Type B pancreatic cell (in vitro differentiated cells): ENCODE measurements at places on chromosomes 5 and 9. TPM values are rescaled to one million over a fixed set of nuclear protein-coding genes. Genes with fewer than 3 reads are reported as not detected.

Gene SPATA31A3
- total RNA-seq, result not detected in 2 replicates

Gene HACD4
- 0.72 and 2.4 TPM in 2 replicates for total RNA-seq

DNA sequence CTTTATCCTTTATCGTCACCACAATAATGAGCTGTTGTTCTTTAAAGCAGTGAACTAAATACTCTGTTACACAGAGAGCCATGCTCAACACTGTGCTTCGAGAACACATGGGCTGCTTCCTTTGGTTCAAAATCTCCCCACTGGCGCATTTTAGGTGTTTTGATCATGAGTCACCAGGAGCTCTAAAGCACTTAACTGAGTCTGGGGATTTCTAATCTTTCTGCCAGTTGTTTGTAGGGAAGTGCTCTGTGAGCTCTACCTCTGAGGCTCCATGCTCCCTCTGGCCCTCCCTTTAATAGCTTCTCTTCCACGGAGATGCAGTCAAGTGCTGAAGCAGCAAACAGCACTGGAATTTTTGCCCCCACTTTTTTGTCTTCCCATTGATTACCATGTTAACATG lies 17.0 kb downstream of the ERAP2 start:
- no peak for DNase-seq

DNA sequence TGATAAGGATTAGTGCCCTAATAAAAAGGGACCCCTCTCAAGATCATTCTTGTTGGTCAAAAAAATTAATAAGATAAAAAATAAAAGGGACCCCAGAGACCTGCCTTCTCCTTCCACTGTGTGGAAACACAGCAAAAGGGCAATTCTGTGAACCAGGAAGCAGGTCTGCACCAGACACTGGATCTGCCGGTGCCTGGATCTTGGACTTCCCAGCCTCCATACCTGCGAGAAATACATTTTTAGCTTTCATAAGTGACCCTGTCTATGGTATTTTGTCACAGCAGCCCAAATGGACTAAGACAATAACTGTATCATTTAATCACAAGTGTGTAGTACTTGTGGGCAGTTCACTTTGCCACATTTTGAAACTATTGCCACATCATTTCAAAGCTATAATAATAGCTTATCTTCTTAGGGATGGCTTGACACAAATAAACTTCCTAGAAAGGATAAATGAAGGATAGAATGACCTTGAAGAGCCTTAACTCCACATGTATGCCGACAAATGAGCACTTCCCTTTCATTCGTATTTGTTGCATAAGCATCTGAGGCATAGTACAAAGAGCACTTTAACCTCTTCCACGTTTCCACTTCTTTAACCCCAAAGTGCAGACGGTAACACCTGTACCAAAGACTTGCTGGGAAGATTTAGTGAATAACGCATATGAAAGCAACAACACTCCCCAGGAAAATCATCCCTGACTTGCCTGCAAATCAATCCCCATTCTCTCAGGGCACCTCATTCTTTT lies 336.5 kb downstream of the RFX3 start:
- DNase-seq, result no peak

Gene CCL27
- 0.43 and 1.1 TPM in 2 replicates for total RNA-seq

GRCh38 chr5:426392-426976 lies 16.5 kb upstream of the EXOC3 start:
- DNase-seq, result no peak

Gene RNF183
- 0.77 and 1.0 TPM in 2 replicates for total RNA-seq

Gene FAM170A
- not detected in 2 replicates for total RNA-seq

- DNase-seq, result no peak
Measured at GRCh38 chr5:102290004-102290403, 6.1 kb downstream of the SLCO4C1 start.

Gene IL5
- not detected in 2 replicates for total RNA-seq

Gene CFAP90
- total RNA-seq, result 1.3 and 5.3 TPM in 2 replicates

Gene PCDHGB1
- 1.1 and 1.8 TPM in 2 replicates for total RNA-seq

- DNase-seq, result no peak
Measured at GRCh38 chr5:148729182-148729581, 74.9 kb upstream of the HTR4 start.

DNA sequence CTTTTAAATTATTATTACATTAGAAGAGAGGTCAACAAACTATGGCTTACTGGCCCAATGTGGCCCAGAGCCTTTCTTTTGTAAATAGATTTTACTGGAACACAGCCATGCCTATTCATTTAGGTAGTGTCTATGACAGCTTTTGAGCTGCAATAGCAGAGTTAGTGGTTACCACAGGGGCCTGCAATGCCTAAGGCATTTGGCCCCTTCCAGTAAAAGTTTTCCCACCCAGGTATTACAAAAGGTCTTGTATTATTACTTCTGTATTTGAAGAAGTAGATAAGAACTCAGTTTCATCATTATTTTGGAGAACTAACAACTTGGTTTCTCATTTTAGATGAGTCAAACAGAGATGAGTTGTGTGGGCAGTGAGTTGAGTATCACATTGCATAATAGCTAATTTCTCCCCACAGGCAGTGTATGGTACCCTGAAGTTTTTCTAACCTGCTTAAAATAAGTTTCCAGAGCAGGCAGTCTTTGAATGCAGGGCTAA lies 9.5 kb downstream of the MTRR start:
- DNase-seq, result no peak

GRCh38 chr5:150411245-150411979 lies 1.3 kb downstream of the CD74 start:
- DNase-seq, result no peak

- DNase-seq, result no peak
Measured at GRCh38 chr9:125241863-125242739, 958 bp upstream of the HSPA5 start.

Gene OBP2B
- total RNA-seq, result not detected in 2 replicates

DNA sequence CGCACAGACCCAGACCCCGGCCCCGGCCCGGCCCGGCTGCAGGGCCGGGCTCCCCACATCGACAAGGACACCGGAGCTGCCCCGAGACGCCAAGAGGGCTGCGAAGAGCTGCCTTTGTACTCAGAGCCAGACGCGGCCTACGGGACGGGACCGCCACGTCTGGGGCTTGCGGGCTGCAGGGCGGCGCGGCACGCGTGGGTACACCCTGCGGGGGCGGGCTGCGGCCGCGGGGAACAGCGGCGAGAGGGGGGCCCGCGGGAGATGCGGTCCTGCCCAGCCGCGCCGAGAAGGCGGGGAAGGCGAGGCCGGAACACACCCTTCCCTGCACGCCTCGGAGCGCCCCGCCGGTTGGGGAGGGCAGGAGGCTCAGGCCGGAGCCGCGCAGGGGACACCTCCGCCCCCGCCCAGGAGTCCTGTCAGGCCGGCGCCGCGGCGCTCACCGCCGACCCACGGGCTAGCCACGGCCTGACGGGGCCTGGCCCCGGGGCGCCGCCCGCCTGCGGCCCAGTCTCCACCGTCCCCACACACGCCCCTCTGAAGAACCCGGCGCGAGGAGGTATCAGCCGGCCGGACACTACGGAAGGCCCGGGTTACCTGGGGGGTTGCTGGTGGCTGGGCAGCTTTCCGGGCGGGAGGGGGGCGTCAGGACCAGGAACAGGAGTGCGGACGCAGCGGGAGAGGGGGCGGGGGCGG lies 478 bp downstream of the RAB14 start:
- peak; percentile 76 for DNase-seq

GRCh38 chr5:80963966-80964481 lies 3.9 kb downstream of the RASGRF2 start:
- DNase-seq, result no peak

GRCh38 chr5:32638309-32638708 lies 53.0 kb downstream of the SUB1 start:
- no peak for DNase-seq

GRCh38 chr5:172909931-172910502 lies 49.2 kb upstream of the RPL26L1 start:
- DNase-seq, result no peak

DNA sequence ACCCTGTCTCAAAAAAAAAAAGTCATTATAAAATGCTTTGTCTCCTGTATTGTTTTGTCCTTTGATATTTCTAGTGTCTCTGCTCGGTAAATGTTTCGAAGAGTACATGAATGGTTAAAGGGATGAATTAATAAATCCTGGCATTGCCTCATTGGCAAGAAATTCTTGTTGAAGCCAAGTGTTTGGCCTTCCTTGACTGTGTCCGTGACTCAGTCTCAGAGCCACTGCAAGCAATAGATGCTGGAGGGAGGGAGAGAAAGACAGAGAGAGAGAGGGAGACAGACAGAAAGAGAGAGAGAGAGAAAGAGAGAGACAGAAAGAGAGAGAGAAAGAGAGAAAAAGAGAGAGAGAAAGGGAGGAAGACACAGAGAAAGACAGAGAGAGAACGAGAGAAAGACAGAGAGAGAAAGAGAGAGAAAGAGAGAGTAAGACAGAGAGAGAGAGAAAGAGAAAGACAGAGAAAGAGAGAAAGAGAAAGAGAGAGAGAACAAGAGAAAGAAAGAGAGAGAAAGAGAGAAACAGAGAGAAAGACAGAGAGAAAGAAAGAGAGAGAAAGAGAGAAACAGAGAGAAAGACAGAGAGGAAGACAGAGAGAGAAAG lies 72.5 kb upstream of the RXRA start:
- no peak for DNase-seq

GRCh38 chr5:97338729-97339128 lies 155.7 kb upstream of the RIOK2 start:
- no peak for DNase-seq

- DNase-seq, result no peak
Measured at GRCh38 chr5:122183098-122183787, 53.9 kb downstream of the ZNF474 start.

Gene POLR3G
- 1.1 and 2.4 TPM in 2 replicates for total RNA-seq

DNA sequence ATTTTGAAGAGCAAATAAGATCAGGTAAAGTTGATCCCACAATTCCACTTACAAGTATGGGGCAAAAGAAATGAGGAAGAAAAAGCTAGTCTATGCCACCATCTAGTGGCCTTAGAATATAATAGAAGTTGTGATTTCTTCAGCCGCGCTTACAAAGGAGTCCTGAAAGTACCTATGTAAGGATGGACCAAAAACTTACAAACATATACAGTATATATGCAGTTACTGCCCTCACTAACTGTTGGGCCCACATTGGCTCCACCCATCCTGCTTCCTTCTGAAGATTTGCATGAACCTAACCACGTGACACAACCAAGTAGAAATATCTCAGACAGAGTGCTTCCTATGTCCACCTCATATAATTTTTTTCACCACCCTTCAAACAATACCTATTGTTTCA lies 11.7 kb upstream of the OR13D1 start:
- no peak for DNase-seq

DNA sequence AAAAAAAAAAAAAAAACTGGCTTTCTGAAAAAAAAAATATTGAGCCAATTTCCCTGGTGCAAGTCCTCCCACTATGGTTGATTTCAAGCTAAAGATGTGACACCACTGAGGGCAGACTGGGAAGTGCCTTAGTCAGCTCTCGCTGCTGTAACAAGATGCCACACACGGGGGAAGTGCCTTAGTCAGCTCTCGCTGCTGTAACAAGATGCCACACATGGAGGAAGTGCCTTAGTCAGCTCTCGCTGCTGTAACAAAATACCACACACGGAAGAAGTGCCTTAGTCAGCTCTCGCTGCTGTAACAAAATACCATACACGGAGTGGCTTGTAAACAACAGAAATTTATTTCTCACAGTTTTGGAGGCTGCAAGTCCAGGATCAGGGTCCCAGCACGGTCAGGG lies 23.4 kb downstream of the BTNL9 start:
- no peak for DNase-seq

Gene NMUR2
- 0.33 and 0.80 TPM in 2 replicates for total RNA-seq

Gene TICAM2
- 0.59 and 1.1 TPM in 2 replicates for total RNA-seq

GRCh38 chr9:113876151-113876992 lies at the start of gene ZNF618:
TSS of gene ZNF618 (plus strand) at chr9:113876309. CDS start at chr9:113876381, 72 bp downstream.
- DNase-seq, result no peak

Gene HAVCR2
- 0.10 and 0.29 TPM in 2 replicates for total RNA-seq

GRCh38 chr5:148659641-148660345 lies 5.5 kb upstream of the HTR4 start:
- DNase-seq, result no peak

DNA sequence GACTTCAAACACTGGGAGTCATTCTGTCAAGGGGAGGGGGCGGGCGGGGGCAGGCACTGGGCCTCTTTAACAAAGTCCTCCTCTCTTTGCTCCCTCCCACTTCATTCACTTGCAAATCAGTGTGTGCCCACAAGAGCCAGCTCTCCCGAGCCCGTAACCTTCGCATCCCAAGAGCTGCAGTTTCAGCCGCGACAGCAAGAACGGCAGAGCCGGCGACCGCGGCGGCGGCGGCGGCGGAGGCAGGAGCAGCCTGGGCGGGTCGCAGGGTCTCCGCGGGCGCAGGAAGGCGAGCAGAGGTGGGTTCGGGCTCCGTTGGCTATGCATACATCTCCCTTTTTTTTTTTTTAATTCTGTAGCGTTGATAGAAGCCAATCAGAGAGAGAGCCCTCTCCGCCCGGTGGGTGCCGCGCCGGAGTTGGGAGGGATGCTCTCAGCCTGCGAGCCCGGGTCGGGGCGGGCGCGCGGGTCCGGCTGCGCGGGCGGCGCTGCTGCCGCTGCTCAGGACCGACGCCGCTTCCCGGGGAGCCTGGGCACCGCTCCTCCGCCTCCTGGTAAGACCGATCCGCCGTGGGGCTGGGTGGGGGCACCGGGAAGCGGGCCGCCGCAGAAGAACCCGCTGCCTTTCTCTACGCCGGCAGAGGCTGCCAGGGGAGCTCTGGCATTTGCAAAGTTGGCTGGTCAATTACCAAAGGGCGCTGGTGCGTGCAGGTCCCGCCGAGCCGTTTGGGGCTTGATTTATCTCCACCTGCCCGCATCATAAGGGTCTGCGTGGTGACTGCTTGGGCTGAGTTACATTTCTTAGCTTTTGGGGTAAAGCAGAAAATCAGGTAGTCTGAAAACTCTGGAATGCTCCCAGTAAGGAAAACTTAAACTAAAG lies at the start of gene CDH6:
Gene CDH6 (plus strand): TSS at position 96 of the 877 bp plus-strand sequence. CDS start 73,788 bp downstream, outside the sequence.
- DNase-seq, result no peak

DNA sequence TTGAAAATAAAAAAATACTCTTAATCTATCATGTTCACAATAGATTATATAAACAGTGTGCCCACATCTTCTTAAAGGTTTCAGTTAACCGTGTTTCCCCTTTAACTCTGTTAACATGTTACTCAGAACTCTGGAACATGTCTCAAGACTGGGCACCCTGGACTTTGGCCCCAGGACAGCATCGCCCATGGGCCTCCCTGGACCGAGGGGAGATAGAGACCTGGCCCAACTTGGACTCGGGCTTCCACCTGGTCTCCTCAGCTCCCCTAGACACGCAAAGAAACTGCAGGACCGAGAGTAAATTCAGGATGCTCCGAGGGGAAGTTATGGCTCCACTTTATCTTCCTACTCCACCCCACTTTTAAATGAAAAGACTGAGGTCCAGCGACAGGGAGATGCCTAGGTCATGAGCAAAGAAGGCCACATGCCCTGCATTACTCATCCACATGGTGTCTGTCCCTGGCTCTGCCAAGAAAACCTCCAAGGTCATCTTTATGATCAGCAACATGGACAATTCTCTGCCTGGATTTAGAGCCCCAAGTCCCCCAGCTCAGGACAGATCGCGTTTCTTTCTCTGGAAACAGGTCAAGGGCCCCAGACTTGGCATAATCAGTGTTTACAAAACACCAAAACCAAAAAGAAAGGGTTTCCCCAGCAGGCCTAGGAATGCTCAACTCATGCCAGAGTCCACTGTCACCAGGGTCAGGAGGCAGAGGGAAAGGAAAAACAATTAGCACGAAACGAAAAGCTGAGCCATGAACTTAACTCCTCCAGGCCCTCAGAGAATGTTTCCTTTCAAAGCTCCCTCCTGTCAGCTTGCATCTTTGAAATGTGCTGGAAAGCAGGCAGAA lies 17.4 kb downstream of the GPX3 start:
- DNase-seq, result no peak
